CD4-positive, alpha-beta T cell treated with Interleukin-15 for 4 hours (primary cell): ENCODE measurements at places on chromosomes 2 and 18.

DNA sequence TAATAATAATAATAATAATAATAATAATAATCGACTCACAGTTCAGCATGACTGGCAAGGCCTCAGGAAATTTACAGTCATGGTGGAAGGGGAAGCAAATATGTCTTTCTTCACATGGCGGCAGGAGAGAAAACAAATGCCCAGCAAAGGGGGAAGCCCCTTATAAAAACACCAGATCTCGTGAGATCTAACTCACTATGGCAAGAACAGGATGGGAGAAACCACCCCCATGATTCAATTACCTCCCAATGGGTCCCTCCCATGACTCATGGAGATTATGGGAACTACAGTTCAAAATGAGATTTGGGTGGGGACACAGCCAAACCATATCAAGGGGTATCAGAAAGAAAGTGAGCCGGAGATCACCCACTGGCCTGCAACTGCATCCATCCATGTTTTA lies 40.5 kb upstream of the PAPOLG start:
- no peak for DNase-seq

- DNase-seq = no peak
These were observed 840.3 kb upstream of the ZEB2 start for GRCh38 chr2:145360129-145360790.

DNA sequence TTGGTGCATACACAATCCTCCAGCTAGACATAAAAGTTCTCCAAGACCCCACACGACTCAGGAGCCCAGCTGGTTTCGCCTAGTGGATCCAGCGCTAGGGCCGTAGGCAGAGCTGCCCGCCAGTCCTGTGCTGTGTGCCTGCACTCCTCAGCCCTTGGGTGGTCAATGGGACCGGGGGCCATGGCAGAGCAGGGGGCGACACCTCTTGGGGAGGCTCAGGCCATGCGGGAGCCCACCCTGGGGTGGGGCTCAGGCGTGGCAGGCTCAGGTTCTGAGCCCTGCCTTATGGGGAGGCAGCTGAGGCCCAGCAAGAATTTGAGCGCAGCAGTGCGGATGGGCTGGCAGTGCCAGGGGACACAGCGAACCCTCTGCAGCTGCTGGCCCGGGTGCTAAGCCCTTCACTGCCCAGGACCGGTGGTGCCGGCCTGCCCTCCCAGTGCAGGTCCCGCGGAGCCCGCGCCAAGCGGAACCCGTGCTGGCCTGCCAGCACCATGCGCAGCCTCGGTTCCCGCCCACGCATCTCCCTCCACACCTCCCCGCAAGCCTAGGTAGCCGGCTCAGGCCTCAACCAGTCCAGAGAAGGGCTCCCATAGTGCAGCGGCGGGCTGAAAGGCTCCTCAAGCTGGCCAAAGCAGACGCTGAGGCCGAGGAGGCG lies 1566.6 kb upstream of the SLC39A10 start:
- DNase-seq = no peak

GRCh38 chr2:45013229-45014015 lies 4.2 kb upstream of the SIX2 start:
- no peak for DNase-seq

DNA sequence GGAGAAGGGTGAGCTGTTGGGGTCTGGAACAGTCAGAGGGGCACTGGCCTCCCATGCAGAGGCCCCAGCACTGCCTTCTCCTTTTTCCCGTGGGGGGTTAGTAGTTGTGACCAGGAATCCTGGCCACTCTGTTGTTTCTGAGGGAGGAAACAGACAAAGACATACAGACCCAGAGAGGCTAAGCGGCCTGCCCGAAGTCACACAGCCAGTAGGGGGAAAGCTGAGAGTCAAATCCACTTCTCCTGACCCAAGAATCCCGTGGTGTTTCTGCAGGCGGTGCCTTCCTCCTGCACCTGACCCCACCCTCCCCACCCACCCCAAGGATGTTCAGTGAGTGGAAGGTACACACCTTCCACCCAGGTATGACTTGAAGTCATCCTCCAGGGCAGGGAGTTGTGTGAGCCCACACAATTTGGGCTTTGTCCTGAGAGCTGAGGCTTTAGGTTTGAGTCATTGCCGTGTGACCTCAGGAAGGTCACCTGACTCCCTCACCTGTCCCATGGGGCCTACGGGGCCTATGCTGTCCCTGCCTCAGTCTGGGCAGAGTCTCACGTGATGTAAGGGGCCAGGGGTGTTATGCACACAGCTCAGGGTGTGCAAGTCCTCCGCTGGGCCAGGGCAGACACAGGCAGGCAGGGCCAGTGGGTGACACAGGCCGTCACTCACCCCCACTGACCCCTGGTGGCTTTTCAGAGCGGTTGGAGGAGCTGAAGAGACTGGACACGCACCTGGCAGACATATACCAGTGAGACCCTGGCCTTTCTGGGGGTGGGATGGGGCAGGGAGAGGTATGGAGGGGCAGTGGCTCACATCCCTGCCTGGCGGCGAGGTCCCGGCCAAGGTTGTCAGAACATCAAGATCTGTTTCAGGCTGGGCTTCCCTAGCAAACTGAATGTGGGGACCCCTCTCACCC lies 5.0 kb downstream of the NT5DC4 start:
- no peak for DNase-seq
